ENCODE measurements at places on chromosomes 4 and X. TPM values are rescaled to one million over a fixed set of nuclear protein-coding genes. Genes with fewer than 3 reads are reported as not detected.

The RHOXF2 gene
- not detected for total RNA-seq

The BCLAF3 gene
- 24.9 TPM for total RNA-seq

The P2RY4 gene
- 1.0 TPM for total RNA-seq

The NUDT9 gene
- 29.4 TPM for total RNA-seq

- no peak for DNase-seq
These were observed 10.6 kb upstream of the PUDP start for GRCh38 chrX:7158468-7158990.

- peak; percentile 77 for DNase-seq
These were observed 64.9 kb downstream of the SORCS2 start for GRCh38 chr4:7256984-7257810.

DNA sequence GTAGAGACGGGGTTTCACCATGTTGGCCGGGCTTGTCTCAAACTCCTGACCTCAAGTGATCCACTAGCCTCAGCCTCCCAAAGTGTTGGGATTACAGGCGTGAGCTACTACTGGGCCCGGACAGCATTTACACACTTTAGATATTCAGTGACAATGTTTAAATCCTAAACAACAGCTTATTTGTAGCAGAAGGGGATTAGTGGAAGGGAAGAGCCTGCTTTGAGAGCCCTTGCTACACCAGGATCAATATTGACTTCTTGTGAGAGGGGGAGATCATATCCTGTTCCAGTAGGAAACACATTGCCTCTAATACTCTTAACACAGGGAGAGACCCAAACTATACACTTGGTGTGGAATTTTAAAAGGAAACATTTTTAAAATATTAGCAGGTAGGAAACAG, 7.1 kb downstream of the MGST2 start:
- no peak for DNase-seq

DNA sequence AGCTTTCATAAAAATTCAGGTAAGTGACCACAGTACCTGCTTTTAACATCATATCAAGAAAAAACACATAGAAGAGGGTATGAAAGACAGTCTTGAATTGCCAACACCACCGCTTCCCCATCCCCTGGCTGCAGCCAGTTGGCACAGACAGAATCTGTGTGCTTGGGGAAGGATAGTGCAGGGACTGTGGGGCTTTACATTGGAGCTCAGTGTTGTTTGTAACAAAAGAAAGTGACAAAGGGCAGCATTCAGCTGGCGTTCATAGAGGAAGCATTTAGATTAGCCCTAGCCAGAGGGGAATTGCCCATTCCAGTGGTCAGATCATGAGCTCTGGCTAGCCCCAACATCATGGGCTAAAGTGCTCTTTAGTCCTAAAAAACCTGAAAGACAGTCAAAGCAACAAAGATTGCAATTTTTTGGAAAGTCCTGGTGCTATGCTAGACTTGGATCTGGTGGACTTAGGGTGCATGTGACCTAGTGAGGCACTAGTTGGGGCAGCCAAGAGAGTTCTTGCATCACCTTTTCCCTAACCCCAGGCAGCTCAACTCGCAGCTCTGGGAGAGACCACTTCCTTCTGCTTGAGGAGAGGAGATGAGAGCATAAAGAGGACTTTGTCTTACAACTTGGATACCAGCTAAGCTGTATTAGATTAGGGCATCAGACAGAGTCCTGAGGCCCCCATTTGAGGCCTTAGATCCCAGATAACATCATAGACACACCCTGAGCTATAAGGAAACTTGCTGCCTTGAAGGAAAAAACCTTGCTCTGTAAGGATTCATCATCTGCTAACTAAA, 1602.4 kb upstream of the ADGRL3 start:
- DNase-seq = no peak

DNA sequence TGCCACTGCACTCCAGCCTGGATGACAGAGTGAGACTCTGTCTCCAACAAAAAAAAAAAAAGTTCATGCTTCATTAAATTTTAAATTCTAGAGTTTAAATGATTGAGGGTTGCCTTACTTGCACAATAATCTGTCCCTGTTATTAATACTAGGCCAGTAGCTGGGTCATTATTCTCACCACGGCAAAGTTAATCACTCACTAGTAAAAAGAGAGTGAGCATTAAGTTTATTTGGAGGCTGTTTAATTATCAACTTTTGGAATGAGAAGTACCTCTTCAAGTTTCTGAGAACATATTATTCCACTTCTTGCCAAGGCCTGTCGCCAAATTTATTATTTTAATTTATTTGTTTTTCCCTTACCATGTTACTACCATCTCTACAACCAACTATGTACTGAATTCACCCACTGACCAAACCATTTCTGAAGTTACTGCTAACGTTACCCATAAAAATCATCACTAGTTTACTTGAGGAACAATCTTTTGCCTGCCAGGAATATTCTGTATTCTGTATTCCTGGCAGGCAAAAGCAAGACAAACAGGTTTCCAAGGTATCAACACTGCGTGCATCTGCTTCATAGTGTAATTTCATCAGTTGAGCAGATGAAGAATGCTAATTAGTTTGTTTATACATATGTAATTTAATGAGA, 26.5 kb downstream of the GUCY1A1 start:
- no peak for DNase-seq

- DNase-seq = no peak
These were observed 285.3 kb upstream of the RASGEF1B start for GRCh38 chr4:81756973-81757372.

DNA sequence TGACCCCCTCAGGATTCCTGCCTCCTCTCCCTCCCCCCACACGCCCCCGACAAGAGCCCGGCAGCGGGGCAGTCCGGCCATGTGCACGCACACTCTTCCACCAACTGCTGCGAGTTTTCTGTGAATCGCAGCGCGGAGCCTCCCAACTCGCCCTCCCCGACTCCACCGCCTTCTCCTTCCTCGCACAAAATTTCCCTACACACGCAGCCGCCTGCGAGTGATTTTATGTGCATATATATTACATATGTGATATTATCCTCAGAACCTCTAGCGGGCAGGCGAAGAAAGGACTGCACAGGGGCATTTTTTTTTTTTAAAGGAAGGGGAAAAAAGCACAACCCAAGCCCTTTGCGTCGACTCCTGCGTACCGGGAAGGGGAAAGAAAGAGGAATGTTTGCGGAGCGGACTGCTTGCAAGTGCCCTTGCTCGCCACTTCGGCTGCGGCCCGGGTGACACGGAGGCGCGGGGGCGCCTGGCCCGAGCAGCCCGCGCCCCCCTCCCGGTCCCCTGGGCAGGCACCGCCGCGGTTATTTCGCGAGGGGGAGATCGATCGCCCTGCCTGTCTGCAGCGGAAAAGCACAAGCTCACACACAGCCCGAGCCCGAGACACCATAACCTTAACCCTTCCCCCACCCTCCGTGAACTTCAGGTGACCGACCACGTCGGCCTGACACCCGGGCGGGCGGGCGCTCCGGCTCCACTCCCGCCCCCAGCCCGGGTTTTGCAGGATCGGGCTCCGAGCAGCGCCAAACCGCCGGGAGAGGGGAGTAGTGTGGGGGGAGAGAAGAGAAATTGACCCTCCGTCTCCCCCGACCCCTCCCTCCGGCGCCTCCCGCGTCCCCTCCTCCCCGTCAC, 2.3 kb downstream of the ZNF827 start:
- DNase-seq = peak; percentile 71

DNA sequence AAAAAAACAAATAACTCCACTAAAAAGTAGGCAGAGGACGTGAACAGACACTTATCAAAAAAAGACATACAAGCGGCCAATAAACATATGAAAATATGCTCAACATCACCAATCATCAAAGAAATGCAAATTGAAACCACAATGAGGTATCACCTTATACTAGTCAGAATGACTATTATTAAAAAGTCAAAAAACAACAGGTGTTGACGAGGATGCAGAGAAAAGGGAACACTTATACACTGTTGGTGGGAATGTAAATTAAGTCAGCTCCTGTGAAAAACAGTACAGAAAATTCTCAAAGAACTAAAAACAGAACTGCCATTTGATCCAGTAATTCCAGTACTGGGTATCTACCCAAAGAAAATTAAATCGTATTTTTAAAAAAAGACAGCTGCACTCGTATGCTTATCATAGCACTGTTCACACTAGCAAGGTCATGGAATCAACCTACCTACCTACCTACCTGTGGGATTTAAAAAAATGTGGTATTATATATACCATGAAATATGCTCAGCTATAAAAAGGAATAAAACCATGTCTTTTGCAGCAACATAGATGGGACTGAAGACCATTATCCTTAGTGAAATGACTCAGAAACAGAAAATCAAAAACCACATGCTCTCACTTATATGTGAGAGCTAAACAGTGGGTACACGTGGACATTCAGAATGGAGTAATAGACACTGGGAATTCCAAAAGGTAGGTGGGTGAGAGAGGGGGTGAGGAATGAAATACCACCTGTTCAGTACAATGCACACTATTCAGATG, 24.8 kb upstream of the PTPN13 start:
- DNase-seq = no peak

GRCh38 chr4:168629566-168629965, 132.7 kb downstream of the PALLD start:
- no peak for DNase-seq

DNA sequence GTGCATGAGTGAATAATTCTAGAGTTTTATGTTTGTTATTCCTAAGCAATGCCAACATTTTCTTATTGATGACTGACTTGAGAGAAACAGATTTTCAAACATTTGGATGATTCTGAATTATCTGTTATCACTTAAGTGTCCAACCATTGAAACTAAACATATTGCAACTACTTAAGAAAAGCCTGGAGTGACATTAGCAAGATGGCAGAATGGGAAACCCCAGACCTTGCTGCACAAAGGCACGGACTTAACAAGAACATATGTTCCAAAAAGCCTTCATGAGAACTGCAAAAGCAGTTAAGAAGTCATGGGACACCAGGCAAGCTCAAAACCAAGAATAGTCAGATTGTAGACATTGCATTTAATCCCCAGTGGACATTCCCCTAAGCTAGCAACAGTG, 215.1 kb downstream of the DCHS2 start:
- DNase-seq = no peak

DNA sequence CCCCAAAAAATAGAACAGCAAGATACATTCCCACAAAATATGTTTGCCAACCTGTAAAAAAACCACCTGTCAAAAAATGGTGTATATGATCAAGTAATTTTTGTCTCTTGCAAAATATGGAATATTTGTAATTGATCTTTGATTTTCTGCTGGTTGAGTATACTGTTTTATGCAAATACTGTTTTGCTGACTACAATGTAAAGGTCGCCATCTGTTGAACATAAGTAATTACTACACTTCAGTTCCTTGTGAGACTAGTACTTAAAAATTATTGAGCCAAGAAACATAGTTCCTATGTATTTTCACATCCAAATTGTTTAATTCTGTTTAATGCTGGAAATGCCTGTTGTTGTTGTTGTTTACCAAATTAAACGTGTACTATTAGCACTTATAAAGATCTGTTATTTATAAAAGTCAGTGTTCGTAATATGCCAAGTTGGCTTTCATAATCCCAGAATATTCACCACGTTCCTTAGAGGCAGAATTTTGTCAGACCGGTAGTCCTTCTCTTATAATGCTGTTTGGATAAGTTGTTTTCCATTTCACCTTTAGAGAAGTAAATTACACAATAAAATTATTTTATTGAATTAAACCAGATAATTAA, 144.2 kb downstream of the PDLIM5 start:
- no peak for DNase-seq

- no peak for DNase-seq
These were observed 215.5 kb upstream of the UGT8 start for GRCh38 chr4:114383067-114383466.

DNA sequence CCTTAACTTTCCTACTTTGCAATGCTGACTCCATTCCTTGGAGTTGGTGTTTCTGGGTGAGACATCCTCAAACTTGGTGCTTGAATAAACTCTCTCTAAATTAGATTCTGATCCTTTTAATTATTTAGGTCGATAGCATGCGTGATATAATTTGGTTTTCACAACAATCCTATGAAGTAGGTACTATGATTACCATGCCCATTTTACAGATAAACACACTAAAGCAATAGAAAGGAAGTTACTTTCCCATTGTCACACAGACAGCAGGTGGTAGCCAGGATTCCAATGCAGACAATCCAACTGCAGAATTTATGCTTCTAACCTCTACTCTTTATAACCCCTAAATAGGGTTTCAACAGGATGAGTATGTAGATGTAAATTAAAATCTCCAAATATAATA, 21.7 kb upstream of the AASDH start:
- no peak for DNase-seq

DNA sequence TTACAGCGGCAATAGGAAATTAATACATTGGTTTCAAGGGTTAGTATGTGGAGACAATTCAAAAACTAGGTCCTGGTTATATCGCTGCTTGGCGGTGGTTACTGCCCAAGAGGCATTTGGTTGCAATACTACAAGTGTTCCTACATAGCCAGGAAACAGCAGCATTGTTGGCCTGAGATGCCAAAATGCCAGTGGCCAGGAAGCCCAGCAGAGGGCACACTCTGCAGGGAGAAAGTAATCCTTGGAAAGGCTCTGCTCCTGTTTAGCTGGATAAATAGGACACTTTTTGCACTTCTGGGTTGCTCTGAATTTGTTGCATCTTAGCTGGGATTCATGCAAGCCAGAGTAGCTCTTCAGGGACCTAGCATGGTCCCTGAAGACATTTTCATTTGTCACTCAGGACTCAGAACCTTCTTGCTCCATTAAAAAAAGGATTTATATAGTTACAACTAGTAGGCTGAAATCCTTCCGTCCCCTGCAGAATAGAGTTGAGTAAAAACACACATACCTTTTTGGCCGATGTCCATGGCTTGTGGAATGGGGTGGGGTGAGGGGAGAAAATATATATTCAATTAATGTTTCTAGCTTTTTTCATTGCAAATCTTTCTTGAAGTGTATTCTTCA, 8.1 kb upstream of the GPR119 start:
- peak; percentile 67 for DNase-seq

DNA sequence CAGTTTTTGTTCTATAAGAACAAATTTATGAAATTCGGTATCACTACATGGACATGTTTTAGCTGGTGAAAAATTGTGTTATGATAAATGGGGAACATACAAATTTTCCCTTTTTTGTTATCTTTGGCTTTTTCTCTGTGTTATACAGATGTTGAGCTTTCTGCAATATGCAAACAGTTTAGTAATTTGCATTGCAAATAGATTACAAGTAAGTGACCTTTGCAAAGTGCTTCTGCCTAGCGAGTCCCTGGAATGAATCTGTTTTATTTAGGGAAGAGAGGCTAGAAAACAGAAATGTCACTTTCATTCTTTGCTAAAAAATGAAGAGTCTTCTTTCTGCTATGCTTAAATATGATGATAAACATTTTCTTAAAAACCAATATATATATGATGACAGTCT, 461.0 kb downstream of the RPA4 start:
- DNase-seq = no peak
